NCI-H146 (cell line): ENCODE measurements at places on chromosomes 4 and X.

- DNase-seq = no peak
Measured at GRCh38 chr4:1494416-1495315, 88.4 kb upstream of the NKX1-1 start.

DNA sequence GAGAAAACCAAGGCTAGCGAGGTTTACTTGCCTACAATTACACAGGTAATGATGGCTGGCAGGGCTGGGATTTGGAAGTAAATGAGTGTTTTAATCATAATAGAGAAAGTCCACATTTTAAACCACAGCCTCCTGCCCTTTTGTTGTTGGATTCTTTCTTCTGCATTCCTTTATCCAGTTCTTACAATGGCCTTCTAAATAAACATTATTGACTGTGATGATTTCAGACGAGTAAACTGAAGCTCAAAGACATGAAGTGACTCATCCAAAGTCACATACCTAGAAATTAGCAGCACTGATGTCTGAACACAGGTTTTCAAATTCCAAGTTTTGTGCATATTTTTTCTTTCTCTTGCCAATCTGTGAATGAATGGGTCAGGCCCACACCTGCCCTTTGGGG is 51.2 kb upstream of the C1QTNF7 start:
- DNase-seq = no peak

DNA sequence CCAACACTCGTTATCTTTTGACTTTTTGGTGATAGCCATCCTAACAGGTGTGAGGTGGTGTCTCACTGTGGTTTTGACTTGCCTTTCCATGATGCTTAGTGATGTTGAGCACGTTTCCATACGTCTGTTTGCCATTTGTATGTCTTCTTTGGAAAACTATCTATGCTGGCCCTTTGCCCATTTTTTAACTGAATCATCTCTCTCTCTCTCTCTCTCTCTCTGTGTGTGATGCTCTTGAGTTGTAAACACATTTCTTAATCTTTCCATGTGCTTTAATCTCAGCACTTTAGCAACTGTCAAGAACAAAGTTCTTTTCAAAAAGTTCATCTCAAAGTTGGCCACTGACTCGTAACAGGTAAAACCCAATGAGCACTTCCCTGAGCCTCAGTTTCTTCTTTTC is 10.5 kb downstream of the SORBS2 start:
- DNase-seq = no peak

GRCh38 chrX:65668377-65669310 is 1.2 kb downstream of the MSN start:
- DNase-seq = no peak

DNA sequence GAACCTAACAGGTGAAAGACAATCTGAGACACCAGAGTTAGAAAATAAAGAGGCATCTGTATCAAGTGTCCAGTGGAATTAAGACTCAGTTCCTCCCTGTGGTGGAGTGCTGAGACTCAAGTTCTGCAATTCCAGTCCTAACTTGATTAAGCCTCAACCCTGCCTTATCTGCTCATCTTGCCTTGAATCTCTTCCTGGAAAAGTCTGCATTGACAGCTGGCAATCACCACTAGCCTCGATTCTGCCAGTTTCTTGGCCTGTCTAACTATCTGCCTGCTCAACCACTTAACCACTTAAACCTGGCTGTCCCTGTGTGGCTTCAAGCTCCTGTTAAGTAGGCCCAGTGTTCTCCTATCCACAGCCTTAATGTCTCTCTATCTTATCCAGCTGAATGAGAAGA is 22.4 kb upstream of the NEIL3 start:
- DNase-seq = no peak

- DNase-seq = no peak
Measured at GRCh38 chrX:17596546-17597205, 140.6 kb upstream of the SCML1 start.

- DNase-seq = no peak
Measured at GRCh38 chrX:28058901-28059300, 77.7 kb upstream of the DCAF8L1 start.

DNA sequence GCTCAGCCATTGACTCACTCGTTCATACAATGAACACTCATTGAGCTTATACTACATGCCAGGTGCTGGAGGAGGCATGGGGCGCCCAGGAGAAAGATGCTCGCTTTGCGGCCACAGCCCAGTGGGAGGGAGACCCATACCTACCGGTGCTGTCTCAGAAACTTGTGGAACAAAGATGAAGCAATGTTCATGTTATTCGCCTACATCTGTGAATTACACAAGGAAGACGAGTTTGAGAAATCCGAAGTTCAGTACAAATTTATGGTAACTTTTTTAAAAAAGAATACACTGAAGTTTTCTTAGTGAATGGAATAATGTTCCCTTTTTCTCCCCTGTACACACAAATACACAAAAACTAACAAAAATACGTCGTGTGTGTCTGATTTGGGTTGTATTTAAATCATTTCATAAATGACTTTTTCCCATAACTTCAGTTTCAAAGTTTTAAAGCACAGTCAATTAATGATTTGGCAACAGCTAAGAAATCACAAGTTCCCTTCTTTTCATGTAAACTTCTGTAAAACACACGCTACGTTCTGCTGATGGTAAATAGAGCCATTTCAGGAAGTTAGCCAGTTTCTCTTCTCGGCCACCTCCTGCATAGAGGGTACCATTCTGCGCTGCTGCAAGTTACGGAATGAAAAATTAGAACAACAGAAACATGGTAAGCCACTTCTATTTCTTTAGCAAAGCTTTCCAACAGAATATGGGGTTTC is at the start of gene TLR8:
Gene TLR8 (plus strand): TSS at position 575 of the 716 bp plus-strand sequence. CDS start 87 bp downstream, at position 662.
- no peak for DNase-seq

DNA sequence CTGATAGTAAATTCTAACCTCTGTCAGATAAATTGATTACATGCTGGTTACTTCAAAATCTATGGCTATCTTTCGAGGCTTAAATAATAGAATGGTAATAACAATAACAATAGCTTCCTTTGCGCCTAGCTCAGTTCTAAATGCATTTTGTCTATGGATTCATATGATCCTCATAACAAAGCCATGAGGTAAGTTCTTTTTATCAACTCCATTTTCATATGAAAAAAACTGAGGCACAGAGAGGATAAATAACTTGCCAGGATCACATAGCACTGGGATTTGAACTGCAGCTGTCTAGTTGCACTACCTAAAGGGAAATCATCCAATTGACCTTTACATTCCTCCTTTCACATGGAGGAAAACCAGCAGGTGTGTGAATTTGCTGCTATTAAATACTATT is 108.6 kb upstream of the ARX start:
- DNase-seq = peak; percentile 48

- no peak for DNase-seq
Measured at GRCh38 chrX:45198706-45199105, 2.0 kb downstream of the DIPK2B start.

DNA sequence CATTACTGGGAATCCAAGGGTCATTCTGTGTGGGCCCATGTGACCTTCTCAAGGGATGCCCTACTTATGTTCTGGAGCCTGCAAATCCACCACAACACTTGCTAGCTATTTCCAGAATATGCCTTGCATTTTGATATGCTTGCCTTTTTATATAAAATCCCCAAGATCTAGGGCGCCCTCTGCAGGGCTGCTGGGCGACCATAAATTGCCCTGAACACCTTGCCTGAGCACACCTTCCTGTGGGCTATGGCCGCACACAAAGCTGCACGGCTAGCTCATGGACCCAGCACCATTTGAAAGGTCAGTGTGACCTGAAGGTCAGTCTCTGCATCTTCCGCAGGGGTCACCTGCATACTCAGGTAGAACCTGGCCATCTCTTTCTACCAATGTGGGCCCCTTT is 311.7 kb downstream of the NLGN4X start:
- no peak for DNase-seq

- no peak for DNase-seq
Measured at GRCh38 chr4:8393593-8394038, 46.9 kb downstream of the ACOX3 start.

GRCh38 chr4:136400829-136401228 is 1131.5 kb downstream of the PCDH18 start:
- no peak for DNase-seq

GRCh38 chr4:72375073-72375736 is 193.8 kb downstream of the ADAMTS3 start:
- DNase-seq = no peak

GRCh38 chrX:13309631-13310030 is 10.2 kb downstream of the ATXN3L start:
- no peak for DNase-seq

- DNase-seq = no peak
Measured at GRCh38 chr4:177960566-177960965, 518.3 kb upstream of the AGA start.

GRCh38 chrX:7444967-7445366 is 297.0 kb upstream of the PUDP start:
- DNase-seq = no peak

- no peak for DNase-seq
Measured at GRCh38 chr4:105392858-105393257, 81.0 kb downstream of the PPA2 start.

- no peak for DNase-seq
Measured at GRCh38 chr4:6189511-6189910, 10.8 kb downstream of the JAKMIP1 start.

DNA sequence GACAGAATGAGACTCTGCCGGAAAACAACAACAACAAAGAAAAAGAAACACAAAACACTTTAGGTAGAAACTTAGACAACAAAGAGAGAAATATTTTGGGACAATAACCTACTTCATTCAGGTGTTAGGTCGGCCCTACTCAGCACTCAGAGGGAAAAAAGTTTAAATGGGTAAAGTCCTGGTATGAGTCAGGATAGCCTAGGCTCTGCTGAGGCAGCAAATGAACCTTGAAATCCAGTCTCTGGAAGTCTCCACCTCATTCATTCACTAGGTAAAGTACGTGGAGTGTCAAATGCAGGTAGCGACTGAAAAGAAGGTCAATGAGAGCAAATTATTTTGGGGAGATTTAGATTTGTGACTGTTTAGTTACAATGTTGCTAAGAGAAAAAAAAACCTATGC is 127.4 kb downstream of the FHDC1 start:
- no peak for DNase-seq
